ENCODE measurements at places on chromosomes 7 and 10. TPM values are rescaled to one million over a fixed set of nuclear protein-coding genes. Genes with fewer than 3 reads are reported as not detected.

The AEBP1 gene
- total RNA-seq, result 60.8 TPM

The ANXA8L1 gene
- total RNA-seq, result 0.63 TPM

The KLF14 gene
- not detected for total RNA-seq

The FAM107B gene
- 6.0 TPM for total RNA-seq

DNA sequence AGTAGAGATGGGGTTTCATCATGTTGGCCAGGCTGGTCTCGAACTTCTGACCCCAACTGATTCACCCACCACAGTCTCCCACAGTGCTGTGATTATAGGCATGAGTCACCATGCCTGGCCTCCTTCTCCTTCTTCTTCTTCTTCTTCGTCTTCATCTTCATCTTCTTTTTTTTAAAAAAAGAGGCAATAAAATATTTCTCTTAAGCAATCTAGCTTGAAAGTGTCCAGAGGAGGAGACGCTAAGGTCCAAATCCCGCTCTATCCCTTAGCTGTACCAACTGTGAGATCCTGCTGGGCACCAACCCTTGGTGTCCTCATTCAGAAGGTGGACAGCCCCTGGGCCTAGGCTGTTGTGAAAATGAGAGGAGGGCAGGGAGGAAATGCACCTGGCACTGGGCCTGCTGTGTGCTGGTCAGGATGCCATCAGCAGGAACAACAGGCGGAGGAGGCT lies 13.9 kb upstream of the PSAP start:
- H3K36me3 ChIP-seq, result no peaks in the 10 kb centered on the region
- no peak overlapping the region for H3K4me3 ChIP-seq
- peak; percentile 65 for DNase-seq
- H3K4me1 ChIP-seq, result peaks cover 15% of the 10 kb centered on the region

DNA sequence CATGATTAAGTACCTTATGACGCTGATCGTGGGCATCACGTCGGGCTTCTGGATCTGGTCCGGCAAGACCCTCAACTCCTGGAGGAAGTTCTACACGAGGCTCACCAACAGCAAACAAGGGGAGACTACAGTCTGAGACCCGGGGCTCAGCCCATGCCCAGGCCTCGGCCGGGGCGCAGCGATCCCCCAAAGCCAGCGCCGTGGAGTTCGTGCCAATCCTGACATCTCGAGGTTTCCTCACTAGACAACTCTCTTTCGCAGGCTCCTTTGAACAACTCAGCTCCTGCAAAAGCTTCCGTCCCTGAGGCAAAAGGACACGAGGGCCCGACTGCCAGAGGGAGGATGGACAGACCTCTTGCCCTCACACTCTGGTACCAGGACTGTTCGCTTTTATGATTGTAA lies 2.5 kb downstream of the FZD1 start:
- H3K27me3 ChIP-seq, result peaks cover 60% of the 10 kb centered on the region
- H3K36me3 ChIP-seq, result no peaks in the 10 kb centered on the region
- peak overlapping the region; percentile 27 for H3K4me3 ChIP-seq
- peaks cover 10% of the 10 kb centered on the region for H3K4me1 ChIP-seq
- DNase-seq, result peak; percentile 22

DNA sequence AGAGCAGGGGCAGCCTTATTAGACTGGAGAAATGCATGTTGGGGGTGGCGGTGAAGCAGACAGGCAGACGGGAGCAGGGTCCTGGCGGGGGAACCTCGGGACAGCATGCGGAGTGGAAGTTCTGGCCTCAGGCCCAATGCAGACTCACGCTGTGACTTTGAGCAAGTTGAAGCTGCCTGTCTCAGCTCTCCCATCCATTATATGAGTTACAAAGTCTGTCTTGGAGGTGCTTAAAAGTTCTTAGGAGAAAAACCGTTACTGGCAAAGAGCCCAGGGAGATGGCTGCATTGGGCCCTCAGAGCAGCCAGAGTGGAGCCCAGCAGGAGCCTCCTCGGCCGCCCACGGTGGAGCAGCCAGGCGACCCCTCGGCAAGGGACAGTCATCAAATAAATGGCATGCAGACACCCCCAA lies 509.5 kb downstream of the PLXNA4 start:
- H3K27ac ChIP-seq, result no peak overlapping the region
- DNase-seq, result no peak
- H3K27me3 ChIP-seq, result no peaks in the 10 kb centered on the region
- no peak overlapping the region for H3K4me3 ChIP-seq

DNA sequence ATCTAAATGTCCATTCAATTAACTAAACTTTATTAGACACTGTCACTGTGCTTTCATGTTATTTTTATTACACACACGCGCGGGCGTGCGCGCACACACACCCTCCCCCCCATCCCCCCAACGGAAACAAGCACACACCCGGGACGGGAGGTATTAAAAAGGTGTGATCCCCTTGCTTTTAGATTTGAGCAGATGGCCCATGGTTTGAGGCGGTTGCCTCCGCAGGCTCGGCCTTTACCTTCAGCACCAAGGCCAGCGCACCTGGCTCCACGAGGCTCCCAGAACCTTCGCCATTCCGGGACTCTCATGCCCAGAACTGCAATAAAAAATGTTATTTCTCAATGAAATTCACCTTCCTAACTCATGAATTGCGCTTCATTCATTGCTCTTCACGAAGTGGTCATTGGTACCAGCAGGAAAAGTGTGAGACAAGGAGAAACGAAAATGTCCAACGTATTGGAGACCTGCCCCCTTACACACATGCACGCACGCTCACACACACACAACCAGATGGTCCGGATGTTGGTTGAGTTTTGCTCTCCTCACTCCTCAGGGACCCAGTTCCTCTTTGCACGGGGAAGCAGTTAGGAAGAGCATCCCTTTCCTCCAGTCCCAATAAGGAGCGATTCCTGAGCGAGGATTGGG lies 20.8 kb upstream of the PTF1A start:
- H3K27ac ChIP-seq, result no peak overlapping the region
- peaks cover 7% of the 10 kb centered on the region for H3K4me1 ChIP-seq
- H3K4me3 ChIP-seq, result no peak overlapping the region
- peak; percentile 84 for DNase-seq

- no peak overlapping the region for H3K27ac ChIP-seq
- H3K4me1 ChIP-seq, result no peaks in the 10 kb centered on the region
- H3K27me3 ChIP-seq, result no peaks in the 10 kb centered on the region
- no peaks in the 10 kb centered on the region for H3K36me3 ChIP-seq
- DNase-seq, result peak; percentile 26
Observed at GRCh38 chr10:82190432-82191260, 315.7 kb downstream of the NRG3 start.

DNA sequence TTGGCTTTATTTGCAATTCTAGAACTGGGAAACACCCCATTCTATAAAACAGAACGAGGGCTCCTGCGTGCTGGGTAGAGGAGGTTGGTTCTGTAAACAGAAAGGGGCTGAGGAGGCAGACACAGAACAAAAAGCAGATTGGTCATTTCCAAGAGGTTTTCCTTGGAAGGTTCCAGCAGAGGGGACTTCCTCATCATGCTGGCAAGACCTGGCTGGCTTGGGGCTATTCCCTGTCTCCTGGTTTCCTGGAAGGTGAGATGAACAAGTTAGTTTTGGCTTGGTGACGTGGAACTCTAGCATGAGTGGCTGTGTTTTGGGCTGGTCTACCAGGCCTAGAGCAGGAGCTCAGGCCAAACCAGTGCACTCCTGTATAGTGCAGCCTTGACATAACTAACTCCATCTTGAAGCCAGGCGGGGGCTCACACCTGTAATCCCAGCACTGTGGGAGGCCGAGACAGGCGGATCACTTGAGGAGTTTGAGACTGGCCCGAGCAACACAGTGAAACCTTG lies 26.1 kb upstream of the DNAJB6 start:
- H3K4me1 ChIP-seq, result no peaks in the 10 kb centered on the region
- no peaks in the 10 kb centered on the region for H3K36me3 ChIP-seq
- DNase-seq, result no peak

- no peaks in the 10 kb centered on the region for H3K27me3 ChIP-seq
- no peak overlapping the region for H3K27ac ChIP-seq
- no peak overlapping the region for H3K4me3 ChIP-seq
- DNase-seq, result peak; percentile 94
- peaks cover 18% of the 10 kb centered on the region for H3K4me1 ChIP-seq
Observed at GRCh38 chr7:29285444-29285793, 90.8 kb downstream of the CHN2 start.

DNA sequence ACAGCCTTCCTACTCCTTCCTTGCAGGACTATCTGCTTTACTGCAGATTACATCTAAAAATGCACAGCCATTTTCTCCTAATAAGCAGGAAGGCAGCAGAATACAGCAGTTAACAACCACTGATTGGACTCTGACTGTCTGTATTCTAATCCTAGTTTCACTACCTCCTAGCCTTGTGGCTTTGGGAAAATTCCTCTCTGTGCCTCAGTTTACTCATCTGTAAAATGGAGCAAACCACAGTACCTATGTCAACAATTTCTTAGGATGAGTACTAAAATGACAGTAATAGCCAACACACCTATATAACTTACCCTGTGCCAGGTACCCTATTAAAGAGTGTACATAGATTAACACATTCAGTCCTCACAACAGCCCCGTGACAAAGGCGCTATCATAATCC lies 89.5 kb downstream of the ELMO1 start:
- H3K27ac ChIP-seq, result no peak overlapping the region
- no peak overlapping the region for H3K4me3 ChIP-seq
